ENCODE measurements at places on chromosomes 2 and 18.

GRCh38 chr2:208025814-208026184 lies 472 bp upstream of the PLEKHM3 start:
- no peak for DNase-seq

GRCh38 chr2:240648155-240648649 lies 22.9 kb downstream of the GPR35 start:
- DNase-seq, result no peak

- no peak for DNase-seq
Measured at GRCh38 chr2:26724784-26725520, 32.4 kb downstream of the KCNK3 start.

DNA sequence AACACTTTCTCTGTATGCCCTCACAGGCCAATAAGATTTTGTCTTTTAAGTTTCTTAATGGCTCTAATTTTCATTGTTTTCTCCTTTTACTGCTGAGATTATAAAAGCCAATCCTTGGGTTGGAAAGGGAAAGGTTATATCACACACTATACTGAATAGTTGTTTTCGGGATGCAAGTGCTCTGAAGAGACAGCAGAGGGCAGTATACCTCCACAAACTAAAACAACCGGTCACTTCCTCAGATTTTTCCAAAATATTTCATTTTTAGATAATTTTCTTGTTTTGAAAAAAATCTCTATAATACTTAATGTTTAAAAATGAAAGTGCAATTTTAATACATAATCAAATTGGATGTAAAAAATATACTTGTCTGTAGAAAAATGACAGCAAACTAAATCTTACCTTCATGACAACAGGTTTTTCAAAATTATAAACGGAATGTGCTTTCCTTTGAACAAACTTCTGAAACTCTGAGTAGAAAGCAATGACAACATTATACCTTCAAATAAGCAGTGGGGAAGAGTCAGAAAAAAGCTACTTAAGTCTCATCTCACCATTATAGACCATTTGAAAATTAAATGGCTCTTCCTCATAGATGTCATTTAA lies 82.7 kb downstream of the ORC4 start:
- no peak for DNase-seq

- no peak for DNase-seq
Measured at GRCh38 chr18:25998461-25998860, 92.0 kb downstream of the SS18 start.

DNA sequence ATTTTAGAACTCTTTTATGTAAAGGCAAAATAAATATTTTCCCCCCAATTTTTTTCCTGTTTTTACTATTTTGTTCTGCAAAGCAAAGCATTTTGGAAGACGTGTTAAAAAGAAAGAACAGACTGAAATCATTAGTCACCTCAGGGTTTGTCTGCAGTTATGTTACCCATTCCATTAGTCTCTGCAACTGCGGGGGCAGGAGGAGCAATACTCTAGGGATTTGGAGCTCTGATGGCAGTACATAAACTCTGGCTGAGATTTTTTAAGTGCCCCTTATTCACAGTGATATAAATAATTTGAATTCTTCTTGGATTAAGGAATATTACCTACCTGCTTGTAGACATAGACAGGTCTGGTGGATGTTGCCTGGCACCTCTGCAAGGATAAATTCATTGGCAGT lies 88.0 kb upstream of the CELF4 start:
- DNase-seq, result no peak

DNA sequence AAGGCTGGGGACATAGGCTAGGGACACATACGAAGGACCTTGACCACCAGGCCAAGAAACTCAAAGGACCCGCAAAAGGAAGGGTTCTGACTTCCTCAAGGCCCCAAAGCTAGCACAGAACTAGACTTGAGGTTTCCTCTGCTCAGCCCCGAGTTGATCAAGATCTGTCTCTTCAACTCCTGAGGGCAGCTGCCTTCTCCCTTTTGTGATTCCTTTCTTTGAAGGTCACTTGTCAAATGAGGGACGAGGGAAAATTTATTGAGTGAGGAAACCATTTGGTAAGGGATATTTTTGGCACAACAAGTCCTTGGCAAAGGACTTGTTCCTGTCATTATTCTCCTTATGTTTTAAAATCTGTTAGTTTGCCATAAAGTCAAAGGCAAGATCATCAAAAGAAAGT lies 12.3 kb upstream of the ROCK2 start:
- DNase-seq, result no peak

DNA sequence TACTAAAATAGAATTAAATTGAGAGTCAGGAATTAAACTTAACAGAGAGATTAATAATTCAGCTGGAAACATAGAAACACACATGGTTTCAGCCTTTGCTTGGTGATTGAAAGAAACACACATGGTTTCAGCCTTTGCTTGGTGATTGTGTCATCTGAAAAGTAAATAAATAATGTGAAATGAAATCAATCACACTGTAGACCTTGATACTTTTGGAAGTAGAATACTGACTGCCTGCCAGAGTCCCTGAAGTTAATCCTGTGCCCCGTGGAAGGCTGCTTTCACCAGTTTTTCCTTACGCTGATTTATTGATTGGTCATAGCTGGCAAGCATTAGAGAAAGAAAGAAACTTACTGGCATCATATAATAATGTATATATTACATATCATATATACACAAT lies 1252.7 kb upstream of the FAM98A start:
- no peak for DNase-seq

DNA sequence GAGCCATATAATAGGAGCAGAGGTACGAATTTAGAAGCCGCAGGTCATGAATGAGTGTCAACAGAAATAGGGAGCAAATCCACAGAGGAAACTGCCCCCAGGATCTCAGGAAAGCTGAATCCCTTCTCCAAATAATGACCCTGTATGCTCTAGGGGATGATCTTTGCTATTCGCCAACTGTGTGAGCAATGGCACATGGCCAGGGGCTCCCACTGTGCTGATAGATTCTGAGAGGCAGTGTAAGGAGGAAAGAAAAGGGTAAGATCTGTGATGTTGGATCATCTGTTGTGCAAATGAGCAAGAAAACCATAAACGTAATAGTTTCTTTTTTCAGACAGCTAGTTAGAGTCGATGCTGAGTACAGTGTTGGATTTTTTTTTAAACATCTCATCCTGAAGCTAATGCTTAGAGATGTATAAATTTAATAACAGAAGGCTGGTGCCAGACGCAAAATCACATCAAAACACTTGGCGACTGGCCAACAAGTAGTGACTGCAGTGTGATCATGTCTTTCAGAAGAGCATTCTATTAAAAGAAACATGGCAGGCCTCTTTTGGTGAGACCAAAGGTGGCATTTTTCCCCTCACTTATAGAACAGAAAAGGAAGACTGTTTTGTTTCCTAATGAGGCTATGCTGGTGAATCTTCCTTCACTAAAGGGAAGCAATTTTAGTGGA lies 77.4 kb downstream of the ABCA12 start:
- DNase-seq, result no peak

GRCh38 chr2:234388591-234388990 lies 108.3 kb downstream of the ARL4C start:
- no peak for DNase-seq

- no peak for DNase-seq
Measured at GRCh38 chr18:38576916-38577315, 1011.3 kb upstream of the CELF4 start.

GRCh38 chr2:38146907-38147307 lies 71.0 kb upstream of the CYP1B1 start:
- DNase-seq, result no peak

- no peak for DNase-seq
Measured at GRCh38 chr2:181656450-181657291, at the start of gene CERKL. TSS of gene CERKL (minus strand) at chr2:181657105. CDS start at chr2:181657006, 99 bp downstream.

Data from activated effector memory CD4-positive, alpha-beta T cell treated with Interleukin-2 at 50 U/mL for 16 hours (primary cell).